ENCODE measurements at places on chromosomes 12 and 14. TPM values are rescaled to one million over a fixed set of nuclear protein-coding genes. Genes with fewer than 3 reads are reported as not detected.

Gene STON2
- total RNA-seq: 6.3 TPM

Gene SVOP
- total RNA-seq: not detected

Gene RASAL1
- not detected for total RNA-seq

Gene CEBPE
- total RNA-seq: not detected

Gene NRXN3
- total RNA-seq: 0.39 TPM

Gene DGKA
- 5.5 TPM for total RNA-seq

Gene CPNE6
- total RNA-seq: not detected

Gene OR4K13
- total RNA-seq: not detected

Gene RARG
- 24.2 TPM for total RNA-seq

Gene CCDC197
- total RNA-seq: not detected

Gene AKAP3
- 1.9 TPM for total RNA-seq

Gene GCN1
- 33.7 TPM for total RNA-seq

Gene KRT75
- 0.12 TPM for total RNA-seq

Gene TMPRSS12
- total RNA-seq: not detected

Gene SDR9C7
- total RNA-seq: not detected

Gene CCDC184
- total RNA-seq: 1.2 TPM

Gene FOXN3
- total RNA-seq: 5.2 TPM

Gene PMCH
- not detected for total RNA-seq

Gene GPD1
- 0.25 TPM for total RNA-seq

Gene DHH
- total RNA-seq: 0.02 TPM

DNA sequence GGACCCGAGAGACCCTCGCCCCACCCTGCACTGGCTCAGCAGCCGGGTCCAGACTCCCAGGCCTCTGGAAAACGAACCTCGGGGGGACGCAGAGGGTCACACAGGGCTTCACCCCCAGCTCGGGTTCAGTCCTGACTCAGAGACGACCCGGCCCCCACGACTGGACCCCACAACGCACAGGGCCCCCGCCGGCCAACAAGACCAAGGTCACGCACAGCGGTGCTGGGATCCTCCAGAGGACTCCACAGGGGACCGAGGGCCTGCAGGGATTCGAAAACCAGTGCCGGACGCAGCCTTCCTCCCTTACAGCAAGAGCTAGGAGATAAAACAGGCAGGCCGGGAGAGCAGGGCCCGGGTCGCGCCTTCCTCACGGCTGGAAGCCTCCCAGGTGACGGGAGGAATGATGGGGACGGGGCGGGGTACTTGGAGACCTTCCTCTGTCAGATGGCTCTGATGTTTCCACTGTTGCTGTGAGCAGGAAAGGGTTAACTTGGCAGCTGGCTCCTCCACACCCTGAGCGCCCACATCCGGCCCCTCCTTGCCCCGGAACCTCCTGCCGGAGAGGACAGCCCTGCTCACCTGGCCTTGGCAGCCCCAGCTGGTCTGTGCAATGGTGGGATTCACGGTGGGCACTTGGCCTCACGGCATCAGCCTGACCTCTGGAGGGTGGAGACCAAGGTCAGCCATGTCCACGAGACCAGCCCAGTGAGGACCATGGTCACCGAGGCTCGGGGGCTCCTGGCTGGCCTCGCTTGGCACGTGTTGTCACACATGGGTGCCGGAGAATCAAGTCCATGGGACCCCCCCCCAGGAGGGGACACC lies 46.2 kb downstream of the GALNT9 start:
- DNase-seq: no peak

DNA sequence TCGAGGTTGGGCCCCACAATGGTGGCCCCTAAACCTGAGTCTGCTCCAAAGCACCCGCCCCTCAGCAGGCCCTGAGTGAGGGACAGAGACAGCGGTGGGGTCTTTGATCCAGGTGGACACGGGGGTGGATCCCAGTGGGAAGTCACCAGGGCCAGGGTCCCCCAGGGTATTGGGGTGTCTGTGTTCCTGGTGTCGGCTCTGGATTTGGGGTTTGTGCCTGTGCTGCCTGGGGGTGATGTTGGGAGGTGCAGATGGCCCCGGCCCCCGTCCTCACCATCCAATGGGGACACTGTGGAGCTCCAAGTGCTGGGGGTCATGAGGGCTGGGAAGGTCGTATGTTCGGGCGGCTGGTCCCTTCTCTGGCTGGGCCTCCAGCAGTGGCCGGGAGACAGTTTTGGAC lies 354.2 kb downstream of the TMEM121 start:
- DNase-seq: no peak

GRCh38 chr12:26359576-26359975 lies 164.2 kb downstream of the SSPN start:
- DNase-seq: no peak

- peak; percentile 52 for DNase-seq
Observed at GRCh38 chr14:81710232-81710845, 176.7 kb upstream of the SEL1L start.

DNA sequence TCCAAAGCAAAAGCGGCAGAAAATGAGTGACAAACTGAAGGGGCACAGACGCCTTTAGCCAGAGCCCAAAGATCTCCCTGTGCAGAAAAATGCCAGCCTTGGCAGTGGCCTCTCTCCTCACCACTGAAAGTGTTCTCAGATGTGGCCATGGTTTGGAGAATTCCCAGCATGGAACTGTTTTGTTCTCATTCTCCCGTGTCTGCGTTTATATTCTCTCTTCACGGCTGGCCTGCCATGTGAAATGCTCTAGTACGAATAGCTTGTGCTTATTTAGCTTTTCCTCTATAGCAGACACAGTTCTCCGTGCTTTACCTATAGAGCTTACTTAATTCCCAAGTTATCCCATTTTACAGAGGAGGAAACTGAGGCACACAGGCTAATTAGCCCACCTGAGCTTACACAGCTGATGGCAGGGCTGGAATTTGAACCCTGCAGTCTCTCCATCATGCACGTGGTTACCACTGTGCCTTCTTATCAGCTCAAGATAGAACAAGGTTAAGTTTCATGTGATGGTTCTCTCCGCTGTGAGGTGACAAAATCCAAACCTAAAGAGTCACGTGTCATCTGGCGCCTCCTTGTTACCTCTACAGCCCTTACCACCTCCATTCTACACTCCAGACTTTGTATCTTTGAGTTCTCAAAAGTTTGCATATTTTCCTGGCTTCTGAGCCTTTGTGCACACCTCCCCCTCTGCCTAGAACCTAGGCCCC lies 141.6 kb downstream of the GCH1 start:
- DNase-seq: no peak

DNA sequence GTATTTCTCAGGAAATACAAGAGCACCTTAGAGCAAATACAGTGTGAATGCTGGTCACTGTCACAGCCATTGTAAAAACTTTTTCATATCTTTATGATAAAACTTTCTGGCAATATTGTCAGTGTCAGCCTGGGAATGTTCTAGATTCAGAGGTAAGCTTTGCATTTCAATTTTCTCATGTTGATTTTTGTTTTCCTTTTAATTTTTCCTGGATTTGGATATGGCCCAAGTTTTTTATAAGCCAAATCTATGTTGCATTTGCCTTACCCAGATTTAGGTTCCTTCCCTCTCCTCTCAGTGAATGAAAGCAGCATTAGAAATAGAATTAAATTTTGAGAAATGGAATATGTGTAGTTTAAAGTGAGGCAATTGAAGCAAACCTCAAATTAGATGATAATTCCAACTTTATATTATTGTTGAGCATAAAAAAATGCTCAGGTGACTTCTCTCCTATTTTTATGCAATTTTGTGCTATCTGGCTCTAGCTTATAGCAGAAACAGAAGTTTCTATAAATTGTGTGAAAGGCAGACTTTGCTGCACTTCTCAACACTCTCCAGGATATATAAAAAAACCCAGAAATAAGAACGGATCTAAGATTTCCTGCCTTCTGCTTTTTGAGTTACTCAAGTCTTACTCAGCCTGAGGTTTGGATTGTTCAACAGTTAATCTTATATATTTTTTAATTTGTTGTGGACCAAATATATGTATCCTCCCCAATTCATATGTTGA lies 368.2 kb upstream of the PRICKLE1 start:
- DNase-seq: no peak

DNA sequence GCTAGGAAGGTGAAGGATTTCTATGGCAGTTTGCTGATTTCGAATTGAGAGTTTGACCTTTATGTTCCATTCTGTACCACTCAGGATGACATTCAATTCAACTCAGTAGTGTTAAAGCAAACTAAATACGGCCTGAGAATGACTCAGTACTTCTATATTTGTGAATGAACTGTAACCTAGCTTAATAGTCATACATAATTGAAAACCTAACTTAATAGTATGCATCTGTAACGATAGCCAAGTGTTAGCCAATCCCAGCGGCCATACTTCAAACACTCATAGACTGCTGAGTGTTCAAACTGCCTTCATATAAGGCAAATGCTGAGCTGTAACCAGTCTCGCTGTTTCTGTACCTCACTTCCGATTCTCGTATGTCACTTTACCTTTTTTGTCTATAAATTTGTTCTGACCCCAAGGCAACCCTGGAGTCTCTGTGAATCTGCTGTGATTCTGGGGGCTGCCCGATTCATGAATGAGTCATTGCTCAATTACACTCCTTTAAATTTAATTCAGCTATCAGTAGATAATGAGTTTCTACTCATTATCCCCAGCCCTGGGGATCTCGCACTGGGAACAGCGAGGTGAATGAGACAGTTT lies 98.5 kb upstream of the SLC24A4 start:
- peak; percentile 39 for DNase-seq

DNA sequence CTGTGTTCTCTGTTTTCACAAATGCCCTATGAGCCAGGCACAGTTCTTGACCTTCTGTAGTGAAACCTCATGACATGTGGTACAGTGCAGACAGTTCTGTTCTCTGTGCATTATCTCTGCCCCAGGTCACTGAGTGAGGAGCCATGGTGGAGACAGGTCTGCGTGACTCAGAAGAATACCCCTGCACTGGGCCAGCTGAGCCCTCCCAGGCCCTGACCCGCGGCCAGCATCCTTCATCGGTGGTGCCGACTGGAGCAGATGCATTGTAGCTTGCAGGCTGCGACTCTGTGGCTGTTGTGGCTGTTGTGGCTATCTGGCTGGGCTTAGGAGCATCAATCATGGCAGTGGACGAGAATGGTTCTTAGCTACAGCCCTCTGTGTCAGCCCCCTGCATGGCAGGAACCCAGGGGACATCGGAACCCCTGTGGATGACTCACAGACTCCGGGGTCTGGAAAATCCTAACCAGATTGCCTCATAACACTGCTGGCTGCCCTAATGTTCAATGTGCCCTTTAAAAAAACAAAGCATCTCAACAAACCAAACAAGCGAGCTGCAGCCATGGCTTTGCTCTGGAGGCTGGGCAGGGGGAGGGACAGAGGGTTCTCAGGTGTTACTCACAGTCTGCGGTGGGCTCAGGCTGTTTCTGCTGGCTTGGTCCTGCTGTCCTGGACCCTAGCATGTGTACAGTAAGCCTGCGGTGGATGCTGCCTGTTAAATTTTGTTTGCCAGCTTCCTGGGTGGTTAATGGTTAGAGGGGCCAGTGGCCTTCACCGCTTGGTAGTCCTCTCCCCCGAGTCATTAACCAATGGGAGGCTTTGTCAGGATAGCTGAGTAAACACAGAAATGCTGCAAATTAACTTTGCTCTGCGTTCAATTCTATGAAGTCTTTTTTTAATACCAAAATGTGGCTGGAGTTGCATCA lies at the start of gene SERPINA6:
TSS of gene SERPINA6 (minus strand) at position 689 of the 923 bp plus-strand sequence. CDS start 8,688 bp downstream, outside the sequence.
- DNase-seq: peak; percentile 37

- no peak for DNase-seq
Observed at GRCh38 chr14:30869551-30870155, 4.7 kb upstream of the COCH start.

DNA sequence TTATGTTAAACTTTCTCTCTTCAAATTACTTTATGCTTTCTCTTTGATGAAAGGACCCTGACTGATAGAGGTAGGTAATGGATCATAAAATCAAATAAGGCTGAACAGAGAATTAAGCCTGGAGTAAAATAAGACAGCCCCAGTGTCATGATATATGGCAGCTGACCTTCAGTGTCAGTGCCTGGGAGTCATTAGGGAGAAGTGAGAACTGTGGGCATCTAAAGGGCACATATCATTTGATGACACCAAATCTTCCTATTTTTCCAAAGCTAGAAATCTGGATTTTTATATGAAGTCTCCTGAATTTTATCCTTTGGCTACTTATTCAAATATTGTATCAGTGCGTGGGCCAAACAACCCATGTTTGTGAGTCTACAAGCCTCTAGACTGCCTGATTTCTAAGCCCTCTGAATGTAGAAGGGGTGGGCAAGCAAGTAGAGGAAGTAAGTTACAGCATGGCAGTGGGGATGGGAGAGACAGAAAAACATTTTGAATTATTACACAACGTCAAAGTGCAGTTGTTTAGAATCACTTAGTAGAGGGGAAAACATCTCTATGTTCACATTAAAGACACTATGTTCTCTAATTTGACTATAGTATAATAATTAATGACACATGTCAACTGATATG lies 10.0 kb downstream of the SLC39A9 start:
- no peak for DNase-seq

- no peak for DNase-seq
Observed at GRCh38 chr12:72836194-72836593, 564.0 kb downstream of the TRHDE start.

DNA sequence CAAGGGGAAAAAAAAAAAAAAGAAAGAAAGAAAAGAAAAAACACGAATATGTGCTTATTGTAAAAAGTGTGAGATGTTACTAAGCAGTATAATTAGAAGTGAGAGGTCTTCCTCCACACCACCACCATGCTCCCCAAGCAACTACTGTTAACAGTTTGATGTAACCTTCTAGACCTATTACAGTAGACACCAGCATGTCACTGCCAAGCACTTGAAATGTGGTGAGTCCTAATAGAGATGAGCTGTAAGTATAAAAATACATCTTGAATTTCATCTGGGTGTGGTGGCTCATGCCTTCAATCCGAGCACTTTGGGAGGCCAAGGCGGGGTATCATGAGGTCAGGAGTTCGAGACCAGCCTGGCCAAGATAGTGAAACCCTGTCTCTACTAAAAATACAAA lies 8.1 kb upstream of the SNRNP35 start:
- no peak for DNase-seq

- no peak for DNase-seq
Observed at GRCh38 chr12:7058163-7058845, 2.2 kb upstream of the C1S start.
